Stimulated activated CD4-positive, alpha-beta T cell treated with anti-CD3 and anti-CD28 coated beads, Interleukin-1b, Interleukin-23, amount 100 ng/mL, for 1 hour (primary cell): ENCODE measurements at places on chromosomes 16 and 17.

DNA sequence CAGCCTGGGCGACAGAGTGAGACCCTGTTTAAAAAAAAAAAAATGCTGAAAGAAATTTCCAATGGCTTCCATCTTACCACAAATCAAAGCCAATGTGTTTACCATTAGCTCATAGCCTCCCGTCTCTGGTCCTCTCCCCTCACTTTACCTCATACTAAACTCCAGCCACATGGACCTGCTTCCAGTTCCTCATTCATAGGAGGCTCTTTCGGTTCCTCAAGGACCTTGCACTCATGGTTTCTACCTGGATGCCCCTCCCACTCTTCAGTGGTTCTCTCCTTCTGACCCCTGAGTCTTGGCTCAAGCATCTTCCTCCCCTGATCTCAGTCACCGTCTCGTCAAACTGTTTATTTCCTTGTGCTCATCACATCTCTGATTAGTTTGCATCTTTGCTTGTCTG, 3.8 kb upstream of the DEF8 start:
- DNase-seq = no peak

DNA sequence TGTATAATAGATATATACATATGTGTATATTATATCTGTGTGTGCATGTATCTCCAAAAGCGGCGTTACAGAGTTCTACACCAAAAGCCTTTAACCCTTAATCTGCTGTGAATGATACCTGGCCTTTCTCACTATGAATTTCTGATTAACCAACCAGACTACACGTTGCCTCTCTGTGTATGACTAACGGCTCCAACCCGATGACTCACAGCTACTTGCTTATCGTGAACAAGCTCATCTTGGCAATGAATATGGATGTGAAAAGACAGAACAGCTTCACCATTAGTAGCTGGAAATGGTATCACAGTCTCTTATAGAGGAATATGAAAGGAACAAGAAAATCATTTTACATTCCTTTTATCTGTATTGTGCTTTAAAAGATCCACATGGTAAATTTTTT, 23.8 kb upstream of the ARHGAP44 start:
- DNase-seq = no peak

GRCh38 chr16:67598527-67598926, 36.2 kb downstream of the CTCF start:
- DNase-seq = no peak

DNA sequence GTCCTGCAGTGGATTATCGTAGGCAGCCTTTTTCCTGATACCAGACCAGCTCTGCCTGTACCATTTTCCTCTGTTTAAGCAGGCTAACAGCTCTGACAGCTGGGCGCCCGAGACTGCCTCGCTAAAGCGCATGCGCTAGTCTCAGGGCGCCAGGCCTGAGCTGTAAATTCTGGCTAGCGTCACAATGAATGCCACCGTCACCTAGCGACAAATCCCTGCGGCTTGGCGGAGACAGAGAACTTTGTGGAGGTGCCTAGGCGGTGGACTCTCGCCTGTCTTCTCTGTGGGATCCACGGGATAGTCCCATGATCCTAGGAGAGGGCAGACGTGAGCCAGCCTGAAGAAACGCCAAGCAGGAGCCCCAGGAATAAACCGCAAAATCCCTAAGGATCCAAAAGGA, 573.9 kb downstream of the KCNJ18 start:
- DNase-seq = no peak

DNA sequence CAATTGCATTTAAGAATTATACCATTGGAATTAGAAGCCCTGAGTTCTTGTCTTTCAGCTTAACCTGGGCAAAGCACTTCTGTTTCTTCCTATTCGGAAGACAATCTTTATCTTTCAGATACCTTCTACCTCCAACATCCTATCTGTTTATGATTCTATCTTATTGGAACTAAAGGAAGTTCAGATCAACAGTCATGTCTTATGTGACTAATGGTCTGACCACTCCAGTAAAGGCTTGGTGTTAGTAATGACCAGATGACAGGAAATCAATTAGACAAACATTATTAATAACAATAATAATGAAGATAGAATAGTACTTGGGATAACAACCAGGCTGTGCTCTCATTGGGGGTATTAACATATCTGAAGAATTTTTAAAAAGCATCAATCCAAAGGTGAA, 11.3 kb downstream of the HS3ST3A1 start:
- DNase-seq = no peak

DNA sequence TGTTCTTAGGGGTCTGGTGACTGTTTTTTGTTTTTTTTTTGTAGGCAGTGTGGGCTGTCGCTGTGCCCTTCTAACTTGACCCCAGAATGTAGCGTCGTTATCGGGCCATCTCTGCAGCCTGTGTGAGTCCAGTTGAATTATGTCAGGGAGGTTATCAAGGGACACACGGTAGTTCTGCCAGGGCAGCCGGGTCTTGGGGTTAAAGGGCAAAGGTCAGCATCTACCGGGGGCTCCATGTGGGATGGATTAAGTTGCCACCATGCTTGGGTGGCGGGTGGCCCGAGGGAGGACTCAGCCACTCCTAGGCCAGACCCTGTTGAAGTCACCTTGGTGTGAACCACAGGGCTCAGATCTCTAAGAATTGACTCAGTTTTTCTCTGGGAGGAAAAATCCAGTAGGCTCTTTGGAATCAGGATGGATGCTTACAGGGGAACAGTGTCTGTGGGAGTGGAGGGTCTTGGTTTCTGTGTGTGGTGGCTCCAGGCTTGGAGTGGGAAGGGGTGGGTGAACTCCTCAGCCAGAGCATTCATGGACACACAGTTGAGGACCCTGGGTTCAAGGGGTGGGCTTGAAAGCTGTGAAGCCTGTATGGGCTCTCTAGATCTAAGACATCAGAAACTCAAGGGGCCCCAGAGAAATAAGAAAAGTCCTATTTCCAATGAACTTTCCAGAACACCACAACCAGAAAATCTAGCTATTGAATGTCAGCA, 191.7 kb downstream of the IRF8 start:
- no peak for DNase-seq

DNA sequence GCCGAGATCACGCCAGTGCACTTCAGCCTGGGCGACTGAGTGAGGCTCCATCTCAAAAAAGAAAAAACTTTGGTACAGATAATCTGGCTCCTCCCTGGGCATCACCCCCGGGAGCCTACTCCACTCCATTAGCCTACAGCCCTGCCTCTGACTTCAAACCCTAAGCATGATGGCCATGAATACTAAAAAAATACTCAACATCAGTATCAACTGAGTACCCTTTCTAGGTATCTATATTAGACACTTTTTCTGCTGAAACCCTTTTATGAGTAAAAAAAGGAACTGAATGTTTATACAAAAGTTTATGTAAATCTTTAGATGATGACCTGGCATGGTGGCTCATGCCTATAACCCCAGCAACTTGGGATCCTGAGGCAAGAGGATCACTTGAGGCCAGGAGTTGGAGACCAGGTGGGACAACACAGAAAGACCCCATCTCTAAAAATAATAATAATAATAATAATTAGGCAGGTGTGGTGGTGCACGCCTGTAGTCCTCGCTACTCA, 6.9 kb downstream of the RDM1 start:
- DNase-seq = no peak

- DNase-seq = no peak
Observed at GRCh38 chr17:28711723-28712031, at the start of gene PROCA1. PROCA1 (minus strand) TSS chr17:28711888; CDS start chr17:28711660, 228 bp downstream.

DNA sequence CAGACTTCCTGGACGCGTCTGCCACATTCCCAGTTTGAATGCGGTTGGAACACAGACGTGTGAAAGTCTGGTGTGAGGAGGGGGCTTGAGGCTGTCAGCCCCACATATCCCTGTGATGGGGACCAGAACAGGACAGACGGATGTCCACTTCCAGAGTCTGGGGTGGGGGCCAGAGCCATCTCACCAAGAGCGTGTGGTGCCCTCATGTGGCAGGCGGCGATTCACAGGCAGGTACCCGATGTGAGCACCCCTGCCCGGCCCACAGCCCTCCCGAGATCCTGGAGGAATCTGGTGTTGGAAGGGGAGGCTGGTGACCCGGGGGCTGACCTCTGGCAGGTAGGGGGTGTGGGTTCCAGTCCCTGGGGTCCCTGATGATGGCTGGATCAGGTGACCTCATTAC, 51.5 kb downstream of the ENGASE start:
- DNase-seq = no peak

GRCh38 chr16:79500286-79500685, 100.3 kb downstream of the MAF start:
- DNase-seq = no peak

DNA sequence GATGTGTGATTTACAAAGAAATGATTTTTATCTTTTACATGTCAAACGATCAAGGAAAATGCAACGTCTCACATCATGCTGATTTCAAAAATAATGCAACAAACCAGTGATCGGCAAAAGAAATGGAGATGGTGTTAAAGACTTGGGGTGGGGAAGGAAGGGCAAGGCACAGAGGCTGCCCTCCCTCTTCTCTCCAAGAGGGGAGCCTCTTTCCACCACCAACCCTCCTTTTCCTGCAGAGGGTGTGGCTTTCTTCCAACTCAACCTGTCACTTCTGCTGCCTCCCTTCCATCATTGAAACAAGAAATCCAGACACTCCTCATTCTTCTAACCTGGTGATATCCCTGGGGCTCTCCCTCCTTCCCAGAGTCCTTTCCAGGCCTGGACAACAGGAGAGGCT, 320.8 kb downstream of the SLC39A11 start:
- DNase-seq = no peak
